ENCODE measurements at places on chromosomes 2 and 18.

DNA sequence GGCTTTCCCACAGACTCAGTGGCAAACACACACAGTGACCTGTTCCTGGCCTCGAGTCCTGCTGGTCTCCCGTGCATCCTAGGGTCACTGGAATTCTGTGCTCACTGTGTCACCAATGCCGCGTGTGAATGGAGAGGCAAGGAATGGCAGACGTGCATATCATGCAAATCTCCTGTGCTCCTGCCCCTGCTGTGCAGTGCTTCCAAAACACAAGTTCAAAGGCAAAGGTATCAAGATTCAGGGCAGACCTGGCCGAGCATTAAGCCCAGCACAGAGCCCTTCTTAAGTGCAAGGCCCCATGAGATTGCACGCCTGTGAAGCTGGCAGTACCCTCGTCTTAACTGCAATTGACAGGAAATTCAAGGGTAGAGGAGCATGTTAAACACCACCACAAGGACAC, 129.1 kb downstream of the NDUFA10 start:
- DNase-seq: no peak

DNA sequence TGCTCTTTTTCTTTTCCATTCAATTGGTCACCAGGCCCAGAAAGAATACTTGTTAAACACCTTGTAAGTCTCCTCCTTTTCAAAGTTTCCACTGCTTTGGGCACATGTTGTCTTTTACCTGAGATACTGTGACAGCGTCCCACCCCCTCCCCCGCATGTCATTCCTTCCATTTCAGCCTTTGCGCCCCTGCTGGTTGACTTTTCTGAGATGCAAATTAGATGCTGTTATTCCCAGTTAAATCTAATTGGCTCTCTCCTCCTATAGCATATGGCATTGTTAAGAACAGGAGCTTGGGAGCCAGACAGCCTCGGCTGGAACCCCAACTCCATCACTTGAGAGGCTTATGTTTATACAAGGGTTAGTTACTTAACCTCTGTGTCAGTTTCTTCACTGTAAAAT, 80.3 kb upstream of the GAREM1 start:
- DNase-seq: no peak

GRCh38 chr18:34595690-34596089, 114.4 kb upstream of the DTNA start:
- no peak for DNase-seq

DNA sequence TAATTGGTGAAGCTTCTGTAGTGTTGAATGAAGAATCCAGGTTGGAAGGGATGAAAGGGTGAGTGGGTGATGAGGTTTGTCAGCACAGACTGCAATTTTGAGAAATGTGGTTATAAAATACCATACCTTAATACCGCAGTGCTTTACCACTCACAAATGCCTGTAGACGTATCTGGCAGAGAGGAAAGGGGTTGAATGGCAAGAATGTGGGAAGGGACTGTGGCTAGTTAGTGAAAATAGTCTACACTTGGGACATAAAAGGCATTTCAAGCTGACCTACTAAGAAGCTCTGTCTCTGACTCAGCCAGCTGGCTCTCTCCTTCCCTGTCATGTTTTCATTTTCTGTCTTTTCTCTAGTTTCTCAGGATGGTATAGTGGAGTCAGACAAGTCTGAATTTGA, 25.1 kb downstream of the CDK15 start:
- no peak for DNase-seq

DNA sequence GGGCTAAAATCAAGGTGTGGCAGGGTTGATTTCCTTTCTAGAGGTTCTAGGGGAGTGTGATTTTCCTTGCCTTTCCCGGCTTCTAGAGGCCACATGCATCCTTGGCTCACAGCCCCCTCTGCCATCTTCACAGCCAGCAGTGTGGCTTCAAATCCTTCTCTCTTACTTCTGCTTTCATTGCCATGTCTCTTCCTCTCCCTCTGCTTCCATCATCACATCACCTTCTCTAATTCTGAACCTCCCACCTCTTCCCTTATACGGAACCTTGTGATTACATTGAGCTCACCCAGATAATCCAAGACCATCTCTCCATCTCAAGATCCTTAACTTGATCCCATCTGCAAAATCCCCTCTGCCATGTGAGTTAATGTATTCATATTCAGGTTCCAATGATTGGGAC, 56.2 kb upstream of the RMDN2 start:
- no peak for DNase-seq

GRCh38 chr2:37576831-37577230, 94.6 kb downstream of the CDC42EP3 start:
- DNase-seq: no peak

- DNase-seq: no peak
These were observed 266.8 kb downstream of the ALPK2 start for GRCh38 chr18:58362027-58362575.

- no peak for DNase-seq
These were observed 132.5 kb downstream of the SPHKAP start for GRCh38 chr2:228048838-228049490.
